Stimulated activated CD4-positive, alpha-beta T cell treated with anti-CD3 and anti-CD28 coated beads, Interleukin-1b, Interleukin-23, amount 100 ng/mL, for 4 hours (primary cell): ENCODE measurements at places on chromosomes 5 and 9.

GRCh38 chr5:157955541-157956172, 96.7 kb upstream of the CLINT1 start:
- DNase-seq: no peak

DNA sequence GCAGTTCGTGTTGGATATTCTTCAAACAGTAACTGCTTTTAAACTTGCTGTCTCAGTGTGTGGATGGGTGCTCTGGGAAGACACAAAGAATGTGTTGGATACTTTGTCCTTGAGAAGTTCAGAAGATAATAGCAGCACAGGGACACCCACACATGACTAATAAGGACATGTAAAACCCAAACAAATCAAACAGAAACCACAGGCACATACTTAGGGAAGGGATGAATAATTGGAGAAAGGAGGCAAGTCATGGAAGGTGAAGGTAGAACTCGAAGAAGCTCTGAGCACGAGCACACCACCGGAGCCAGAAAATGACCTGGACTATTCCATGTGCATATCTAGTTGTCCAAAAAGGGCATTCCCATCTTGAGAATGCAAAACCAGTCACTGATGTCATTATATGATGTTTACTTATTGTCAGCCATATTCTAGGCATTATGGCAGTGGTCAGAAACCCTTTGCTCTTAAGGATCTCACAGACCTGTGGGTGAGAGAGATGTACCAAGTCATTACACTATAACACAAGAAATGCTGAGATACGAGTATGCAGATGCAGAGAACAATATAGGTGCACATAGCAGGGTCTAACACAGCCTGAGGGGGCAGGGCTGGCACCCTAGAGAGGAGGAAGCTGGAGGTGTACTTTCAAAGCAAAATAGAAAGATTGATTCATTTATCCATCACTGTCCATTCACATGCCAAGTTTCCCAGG, 152.9 kb downstream of the PIK3R1 start:
- no peak for DNase-seq

DNA sequence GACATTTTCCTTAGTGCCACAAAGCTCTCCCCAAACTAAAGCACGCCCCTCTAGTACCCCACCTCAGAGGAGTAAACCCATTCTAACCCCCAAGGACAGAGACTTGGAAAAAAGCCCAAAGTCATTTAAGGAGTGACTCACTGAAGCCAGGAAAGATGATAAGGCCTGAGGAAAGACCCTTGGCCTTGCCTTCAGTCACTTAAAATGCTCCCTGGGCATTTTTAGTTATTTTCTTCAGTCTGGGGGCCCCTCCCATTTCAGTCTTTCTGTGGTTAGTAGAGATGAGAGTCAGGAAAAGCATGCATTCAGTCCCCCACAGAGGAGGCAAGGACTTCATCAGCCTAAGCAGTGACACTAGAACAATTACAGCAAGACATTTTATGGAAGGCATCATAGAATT, 13.7 kb upstream of the TLX3 start:
- DNase-seq: no peak

DNA sequence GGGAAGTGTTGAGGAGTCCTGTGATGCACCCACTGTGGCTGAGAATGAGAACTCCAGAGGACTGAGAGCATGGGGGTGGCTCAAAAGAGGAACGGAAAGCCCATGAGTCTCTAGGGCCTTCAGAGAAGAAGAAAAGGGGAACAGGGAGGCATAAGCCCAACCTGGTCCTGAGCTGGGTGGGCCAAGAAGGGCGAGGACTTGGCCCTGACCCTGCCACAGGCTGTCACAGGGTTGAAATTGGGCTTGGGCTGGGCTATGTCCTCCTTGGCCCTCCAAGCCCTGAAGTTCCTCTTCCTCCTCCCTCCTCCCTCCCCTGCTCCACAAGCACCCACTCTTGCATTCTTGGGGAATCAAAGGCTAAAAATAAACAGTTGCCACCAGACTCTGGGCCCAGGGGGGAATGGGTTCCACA, 49.3 kb upstream of the PPARGC1B start:
- no peak for DNase-seq

DNA sequence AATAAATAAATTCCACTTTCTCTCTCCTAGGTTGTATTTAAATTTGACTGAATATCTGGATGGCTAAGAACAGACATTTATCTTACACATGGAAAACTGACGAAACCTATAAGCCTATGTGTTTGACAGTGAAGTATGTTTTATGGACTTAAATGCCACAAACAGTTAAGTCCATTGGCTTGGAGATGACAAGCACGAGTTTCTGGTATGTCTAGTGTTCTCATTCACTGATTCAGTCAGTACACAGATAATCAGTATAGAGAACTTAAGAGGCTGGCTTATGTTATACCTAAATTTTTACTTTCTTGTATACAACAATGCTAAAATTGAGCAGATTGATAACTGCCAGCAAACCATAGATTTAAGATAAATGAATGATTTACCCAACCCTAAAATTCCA, 38.9 kb downstream of the SNAPC3 start:
- no peak for DNase-seq

- no peak for DNase-seq
Measured at GRCh38 chr5:15722305-15722704, 222.3 kb downstream of the FBXL7 start.

DNA sequence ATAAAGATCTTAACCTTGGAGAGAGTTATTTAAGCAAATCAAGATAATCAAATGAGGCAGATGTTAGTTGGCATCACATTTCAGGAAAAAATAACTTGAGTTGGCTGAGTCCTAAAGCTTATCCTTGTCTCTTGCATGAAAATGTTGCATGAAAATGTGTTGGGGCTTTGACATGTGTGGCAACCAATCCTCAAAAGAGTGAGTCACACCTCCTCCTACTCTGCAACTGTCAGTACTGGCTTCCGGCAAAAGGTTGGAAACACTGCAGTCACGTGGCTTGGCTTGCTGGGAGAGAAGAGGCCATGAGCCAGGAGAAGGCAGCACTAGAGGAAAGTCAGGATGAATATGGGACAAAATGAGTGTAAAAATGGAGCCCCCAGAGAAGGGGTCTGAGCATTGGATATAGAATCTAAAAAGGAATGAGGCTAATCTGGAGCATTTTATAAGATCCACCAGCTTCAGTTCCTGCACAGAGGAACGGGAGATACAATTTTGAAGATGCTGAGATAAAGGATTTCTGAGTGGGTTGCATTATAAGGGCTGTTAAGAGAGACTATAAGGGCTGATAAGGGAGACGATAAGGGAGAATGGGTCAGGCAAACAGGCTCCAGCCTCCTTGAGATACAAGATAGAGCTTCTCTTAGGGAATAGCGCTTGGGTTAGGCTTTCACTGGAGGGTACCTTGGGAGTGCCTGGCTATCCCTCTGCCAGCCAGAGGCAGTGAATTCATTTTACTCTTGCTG, 43.1 kb downstream of the SPATA31D1 start:
- no peak for DNase-seq

- DNase-seq: no peak
Measured at GRCh38 chr5:38373743-38374142, 115.4 kb downstream of the EGFLAM start.

DNA sequence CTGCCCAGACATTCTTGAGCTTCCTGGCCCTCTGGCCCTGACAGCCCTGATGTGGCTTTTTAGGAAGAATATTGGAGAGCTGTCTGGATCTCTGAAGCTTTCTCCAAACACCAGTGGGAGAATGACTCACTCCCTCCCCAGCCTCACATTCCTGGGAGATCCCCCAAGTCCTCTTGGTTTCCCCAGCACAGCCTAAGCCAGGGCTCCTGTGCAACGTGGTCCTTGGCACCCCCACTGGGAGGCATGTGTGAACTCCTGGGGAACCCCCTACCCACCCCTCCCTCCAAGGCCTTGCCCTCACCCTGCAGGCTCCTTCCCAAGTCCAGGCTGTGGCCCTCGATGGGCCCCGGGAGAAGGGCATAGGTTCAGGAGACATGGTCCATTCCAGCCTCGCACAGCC, 12.7 kb downstream of the GLIPR2 start:
- DNase-seq: no peak

DNA sequence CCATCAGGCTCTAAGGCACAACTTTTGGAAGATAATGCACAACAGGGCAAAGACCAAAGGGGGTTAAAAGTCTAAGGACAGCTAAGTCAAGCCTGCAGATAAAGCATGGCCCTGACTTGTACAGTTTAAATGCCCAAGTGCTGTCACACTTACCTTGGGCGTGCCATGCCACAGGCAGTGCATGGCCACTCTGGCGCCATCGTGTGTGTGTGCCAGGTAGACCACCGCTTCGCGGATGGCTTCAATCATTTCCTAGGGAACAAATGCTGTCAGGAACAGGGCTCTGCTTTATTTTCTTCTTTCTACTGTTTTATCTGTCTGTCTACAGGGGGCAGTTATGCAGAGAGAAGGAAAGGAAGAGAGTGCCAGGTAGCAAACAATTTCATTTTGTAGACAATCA, 19.3 kb downstream of the PUM3 start:
- DNase-seq: no peak
